Foreskin keratinocyte (primary cell): ENCODE measurements at places on chromosomes 16 and 17.

- no peak for DNase-seq
These were observed 1147.3 kb upstream of the GOT2 start for GRCh38 chr16:59881376-59881775.

DNA sequence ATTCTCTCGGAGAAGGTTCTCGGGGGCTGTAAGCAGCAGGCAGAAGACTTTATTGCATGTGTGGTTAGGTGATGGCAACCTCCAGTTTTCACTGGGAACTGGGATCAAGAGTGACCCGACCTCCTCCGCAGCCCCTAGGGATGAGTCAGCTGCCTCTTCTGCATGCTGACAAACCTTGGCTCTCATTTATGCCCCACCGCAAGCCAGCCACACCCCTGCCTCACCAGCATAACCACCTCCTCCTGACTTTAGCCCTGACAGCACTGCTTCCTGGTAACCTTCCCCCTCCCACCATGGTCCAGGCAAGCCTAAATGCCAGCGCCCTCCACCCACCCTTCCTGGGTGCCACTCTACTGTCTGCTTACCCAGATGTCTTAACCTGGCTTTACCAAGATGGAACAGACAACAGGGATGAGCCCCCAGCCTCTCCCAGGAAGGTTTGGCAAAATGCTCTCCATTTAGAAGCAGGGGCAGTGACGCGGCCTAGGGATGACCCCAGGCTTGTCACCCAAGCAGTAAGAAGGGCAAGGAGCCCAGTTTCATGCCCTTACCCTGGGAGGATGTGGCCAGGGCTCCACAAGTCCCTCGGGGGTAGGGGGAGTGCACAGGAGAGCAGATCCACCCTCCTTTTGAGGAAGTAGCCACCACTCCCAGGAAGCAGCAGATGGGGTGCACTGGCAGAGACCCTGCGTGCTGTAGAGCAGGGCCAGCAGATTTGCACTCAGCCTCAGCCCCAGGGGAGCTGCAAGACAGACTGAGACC lies 73.5 kb downstream of the GOSR1 start:
- DNase-seq, result no peak

- no peak for DNase-seq
These were observed 149.5 kb upstream of the HS3ST4 start for GRCh38 chr16:25542306-25542705.

DNA sequence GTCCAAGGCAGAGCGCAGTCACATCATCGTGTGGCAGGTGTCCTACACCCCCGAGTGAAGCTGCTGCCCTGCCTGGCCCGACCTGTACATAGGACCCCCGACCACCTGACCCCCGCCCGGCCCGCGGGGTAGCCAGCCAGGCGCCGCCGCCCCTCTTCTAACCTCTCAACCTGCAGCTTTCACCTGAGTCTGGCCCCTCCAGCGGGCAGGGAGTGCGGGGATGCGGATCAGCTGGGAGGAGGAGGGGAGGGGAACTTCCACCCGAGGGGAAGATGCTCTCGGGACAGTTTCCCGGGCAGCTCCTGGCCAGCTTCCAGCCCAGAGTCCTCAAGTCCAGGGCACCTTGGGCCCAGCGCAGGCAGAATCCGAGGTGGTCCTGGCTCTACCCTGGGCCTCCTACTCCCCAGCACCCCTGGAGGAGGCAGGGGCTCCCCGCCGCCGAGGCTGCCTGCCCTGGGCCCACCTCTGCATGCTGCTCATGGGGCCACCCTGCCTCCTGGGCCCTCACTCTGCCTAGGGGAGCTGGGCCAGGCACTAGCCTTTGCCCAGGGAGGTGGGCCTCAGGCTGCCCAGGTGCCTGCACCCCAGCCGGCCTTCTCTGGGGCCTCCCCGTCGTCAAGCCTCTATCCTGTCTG lies 2.5 kb downstream of the NME3 start:
- no peak for DNase-seq

GRCh38 chr16:84055366-84055765 lies 12.8 kb upstream of the SLC38A8 start:
- DNase-seq, result no peak

GRCh38 chr17:16273929-16274339 lies 56.9 kb downstream of the PIGL start:
- DNase-seq, result no peak

DNA sequence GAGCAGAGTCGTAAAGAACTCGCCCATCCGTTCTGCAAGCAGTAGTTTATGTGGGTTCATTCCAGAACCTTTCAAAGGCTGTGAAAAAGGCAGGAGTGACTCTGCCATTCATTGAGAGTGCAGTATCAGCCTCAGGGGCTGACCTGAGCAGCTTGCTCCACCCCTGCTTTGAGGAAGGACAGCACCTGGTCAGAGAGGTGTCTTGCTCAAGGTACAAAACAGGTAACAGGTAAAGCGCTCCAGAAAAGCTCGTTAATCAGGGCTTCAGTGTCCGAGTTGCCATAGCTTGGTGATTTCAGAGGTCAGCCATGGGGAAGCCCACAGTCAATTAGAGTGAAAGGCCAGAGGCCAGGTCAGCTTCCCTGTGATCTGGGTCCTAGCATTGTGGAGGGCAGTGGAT lies 251.1 kb downstream of the ABCC12 start:
- no peak for DNase-seq

DNA sequence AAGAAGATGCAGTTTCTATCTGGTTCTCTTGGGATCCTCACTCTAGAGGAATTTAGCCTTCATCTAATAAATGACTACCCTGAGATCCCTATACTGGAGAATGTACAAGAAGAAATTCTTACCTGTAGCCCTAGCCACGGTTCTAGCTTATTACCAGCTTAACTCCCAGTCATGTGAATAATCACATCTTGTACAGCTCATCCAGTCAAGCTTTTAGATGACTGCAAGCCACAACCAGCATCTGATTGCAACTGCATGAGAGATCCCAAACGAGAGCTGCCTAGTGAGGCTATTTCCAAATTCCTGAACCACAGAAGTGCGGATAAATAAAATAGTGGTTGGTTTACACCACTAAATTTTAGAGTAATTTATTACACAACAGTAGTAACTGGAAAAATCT lies 196.0 kb upstream of the CPHXL start:
- DNase-seq, result no peak

- peak; percentile 35 for DNase-seq
These were observed 28.1 kb downstream of the KIAA0513 start for GRCh38 chr16:85055493-85056210.

DNA sequence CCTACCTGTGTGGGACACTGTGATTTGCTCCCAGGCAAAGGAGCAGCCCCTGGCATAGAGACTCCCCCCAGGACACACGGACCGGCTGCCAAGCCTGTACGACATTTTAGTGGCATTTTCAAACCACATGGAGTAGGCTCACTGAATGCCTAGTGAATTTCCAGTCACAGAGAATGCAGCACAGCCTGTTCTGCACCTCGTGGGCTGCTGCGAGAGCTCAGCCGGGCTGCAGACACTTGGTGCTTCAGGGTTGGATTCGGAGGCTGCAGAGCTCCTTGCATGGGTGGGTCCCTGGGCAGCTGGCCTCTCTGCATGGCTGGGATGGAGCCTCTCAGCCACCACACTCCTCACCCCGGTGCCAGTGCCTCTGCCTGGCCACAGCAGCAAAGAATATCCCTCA lies 51.2 kb upstream of the HNF1B start:
- DNase-seq, result no peak

DNA sequence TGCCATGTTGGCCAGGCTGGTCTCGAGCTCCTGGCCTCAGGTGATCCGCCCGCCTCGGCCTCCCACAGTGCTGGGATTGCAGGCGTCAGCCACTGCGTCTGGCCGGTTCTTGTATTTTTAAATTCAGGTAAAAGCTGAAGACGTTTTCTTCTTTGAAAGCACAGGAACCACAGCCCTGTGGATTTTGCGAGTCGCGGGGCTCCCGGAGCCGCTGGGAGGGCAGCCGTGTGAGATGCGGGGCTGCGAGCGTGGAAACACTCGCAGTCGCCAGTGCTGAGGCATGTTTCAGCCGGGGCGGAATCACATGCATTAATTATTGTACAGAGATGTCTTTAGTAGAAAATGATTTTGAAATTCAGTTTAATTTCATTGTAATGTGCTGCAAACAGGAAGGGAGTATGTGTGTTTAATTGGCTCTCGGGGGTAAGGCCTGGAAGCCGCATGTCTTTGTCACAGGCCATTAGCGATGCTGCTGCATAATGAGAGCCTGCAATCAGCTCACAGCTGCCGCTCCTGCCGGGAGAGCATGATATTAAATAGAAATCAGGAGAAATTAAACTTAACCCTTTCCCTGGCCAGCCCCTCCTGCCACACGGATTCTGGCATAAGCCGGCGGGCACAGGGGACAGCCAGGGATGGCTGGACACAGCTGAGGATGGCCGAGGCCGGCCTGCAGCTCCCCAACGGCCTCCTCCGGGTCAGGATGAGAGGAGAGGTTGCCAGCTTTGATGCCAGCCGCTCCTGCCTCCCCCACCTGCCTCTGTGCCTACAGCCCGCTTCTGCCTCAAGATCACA lies 35.4 kb upstream of the CDH15 start:
- no peak for DNase-seq

- no peak for DNase-seq
These were observed 5.8 kb upstream of the FASN start for GRCh38 chr17:82103553-82104451.

DNA sequence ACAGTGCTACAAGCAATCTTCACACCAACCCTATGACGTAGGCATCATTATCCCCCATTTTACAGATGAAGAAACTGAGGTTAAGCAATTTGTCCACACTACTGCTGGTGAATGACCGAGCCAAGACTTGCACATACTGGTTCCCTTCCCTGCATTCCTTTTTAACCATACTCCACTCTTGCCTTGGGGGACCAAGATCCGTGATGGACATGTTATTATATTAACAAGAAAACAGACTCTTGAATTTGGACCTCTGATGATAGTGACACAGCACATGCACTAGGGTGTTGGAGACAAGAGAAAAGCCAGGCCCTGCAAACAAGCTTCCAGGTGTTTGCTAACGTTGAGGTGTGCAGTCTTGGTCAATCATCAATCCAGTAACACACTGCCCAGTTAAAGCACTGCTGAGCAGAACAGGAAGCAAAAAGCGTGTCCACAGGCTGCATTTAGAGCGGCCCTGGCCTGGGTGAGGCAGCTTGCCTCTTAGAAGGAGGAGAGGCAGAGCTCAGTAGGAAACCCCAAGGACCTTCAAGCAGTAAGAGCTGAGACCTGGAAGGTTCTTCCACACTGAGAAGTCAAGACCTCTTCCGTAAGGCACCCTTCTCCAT lies 36.7 kb downstream of the HNF1B start:
- no peak for DNase-seq

GRCh38 chr17:58643147-58643546 lies 48.7 kb downstream of the TEX14 start:
- peak; percentile 71 for DNase-seq

GRCh38 chr17:14169901-14170300 lies 66.8 kb downstream of the CDRT15 start:
- no peak for DNase-seq

- no peak for DNase-seq
These were observed 2.6 kb downstream of the GLIS2 start for GRCh38 chr16:4318451-4318910.

GRCh38 chr16:20865420-20866131 lies 34.6 kb downstream of the DCUN1D3 start:
- peak; percentile 86 for DNase-seq

- no peak for DNase-seq
These were observed 3.6 kb upstream of the WDR24 start for GRCh38 chr16:693766-694165.

- no peak for DNase-seq
These were observed 8.3 kb downstream of the IRX5 start for GRCh38 chr16:54939029-54939346.

DNA sequence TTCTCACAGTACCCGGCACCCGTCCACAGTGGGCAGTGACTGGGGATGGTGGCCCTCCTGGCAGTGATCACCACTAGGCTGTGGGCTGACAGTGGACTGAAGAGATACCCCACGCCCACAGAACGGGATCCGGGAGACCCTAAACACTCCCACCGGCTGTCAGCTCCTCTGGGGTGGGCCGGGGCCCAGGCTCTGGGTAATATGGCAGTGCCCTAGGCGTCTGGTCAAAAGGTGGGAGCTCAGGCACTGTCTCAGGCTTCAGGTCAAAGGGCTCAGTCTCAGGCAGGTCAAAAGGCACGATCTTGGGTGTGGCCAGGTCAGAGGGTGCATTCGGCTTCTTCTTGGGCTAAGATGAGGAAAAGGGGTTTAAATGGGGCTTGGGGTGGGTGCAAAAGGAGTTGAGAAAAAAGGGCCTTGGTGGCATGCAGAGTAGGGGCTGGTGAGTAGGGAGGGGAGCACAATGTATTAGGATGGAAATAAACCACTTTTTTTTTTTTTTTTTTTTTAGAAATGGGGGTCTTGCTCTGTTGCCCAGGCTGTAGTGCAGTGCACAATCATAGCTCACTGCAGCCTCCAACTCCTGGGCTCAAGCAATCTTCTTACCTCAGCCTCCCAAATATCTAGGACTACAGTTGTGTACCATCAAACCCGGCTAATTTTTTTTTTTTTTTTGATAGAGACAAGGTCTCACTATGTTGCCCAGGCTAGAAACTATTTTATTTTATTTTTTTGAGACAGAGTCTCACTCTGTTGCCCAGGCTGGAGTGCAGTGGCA lies 11.0 kb downstream of the CAVIN1 start:
- DNase-seq, result no peak

DNA sequence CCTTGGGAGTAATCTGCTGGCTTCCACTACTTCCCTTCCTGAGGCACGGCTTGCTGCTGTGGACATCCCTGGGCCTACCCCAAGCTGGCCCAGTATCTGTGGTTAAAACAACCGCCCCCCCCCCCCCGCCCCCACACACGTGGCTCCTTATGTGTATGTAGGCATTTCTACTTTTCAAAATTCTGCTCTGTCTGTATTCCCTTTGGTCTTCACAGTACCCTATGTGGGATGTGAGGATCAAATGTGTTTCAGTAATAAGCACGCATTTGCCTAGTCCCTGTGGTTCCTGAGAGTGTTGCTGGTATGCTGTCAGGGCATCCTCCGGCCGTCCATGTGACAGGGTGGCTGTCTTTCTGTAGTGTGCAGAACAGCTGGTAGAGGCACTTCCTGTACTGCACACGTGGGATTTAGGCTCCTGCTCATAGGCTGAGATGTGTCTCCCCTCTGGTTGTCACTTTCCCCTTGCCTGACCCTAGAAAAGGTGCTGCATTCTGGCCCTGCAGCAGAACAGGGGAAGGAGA lies 2.2 kb downstream of the NT5M start:
- no peak for DNase-seq

DNA sequence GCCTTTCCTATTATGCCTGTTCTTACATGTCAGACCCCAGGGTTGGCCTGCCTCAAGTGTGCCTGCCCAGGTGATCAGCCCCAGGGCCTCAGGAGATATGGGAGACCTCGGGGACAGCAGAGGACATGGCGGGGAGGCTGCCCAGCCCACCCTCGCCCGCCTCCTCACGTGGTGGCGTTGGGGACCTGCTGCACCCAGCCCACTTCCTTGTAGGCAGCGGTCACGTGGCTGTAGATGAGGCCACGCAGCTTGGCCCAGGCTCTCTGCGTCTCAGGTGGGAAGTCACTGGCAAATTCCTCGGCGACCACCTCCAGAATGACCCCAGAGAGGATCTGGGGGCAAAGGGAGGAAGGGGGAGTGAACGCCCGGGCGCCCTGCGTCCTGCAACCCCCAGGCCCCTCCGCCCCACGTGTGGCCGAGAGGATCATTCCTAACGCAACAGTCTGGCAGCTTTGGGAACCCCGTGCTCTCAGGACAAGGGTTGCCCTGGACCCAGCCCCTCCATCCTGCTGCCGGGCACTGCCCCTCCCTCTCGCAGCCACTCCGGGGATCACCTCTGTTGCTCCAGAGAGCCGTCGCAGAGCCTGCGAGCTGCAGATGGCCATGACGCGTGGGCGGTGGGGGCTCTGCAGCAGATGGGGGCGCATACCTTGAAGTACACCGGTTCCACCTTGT lies 6.6 kb downstream of the CYGB start:
- DNase-seq, result no peak
